ENCODE measurements at places on chromosomes 4 and X. TPM values are rescaled to one million over a fixed set of nuclear protein-coding genes. Genes with fewer than 3 reads are reported as not detected.

Gene DMRTC1
- not detected for total RNA-seq

Gene SLC4A4
- 2.4 TPM for total RNA-seq

Gene BCORL1
- total RNA-seq: 1.9 TPM

Gene PHOX2B
- total RNA-seq: not detected

Gene EPGN
- total RNA-seq: not detected

Gene UGT2B15
- total RNA-seq: not detected

Gene GAB1
- total RNA-seq: 49.3 TPM

Gene SSX4
- not detected for total RNA-seq

Gene PGM2
- 19.9 TPM for total RNA-seq

All from fibroblast of the aortic adventitia (primary cell).